Liver (tissue), 10 donors: ENCODE measurements at places on chromosomes 5 and 9.

GRCh38 chr9:106577121-106577520, 285.8 kb upstream of the ZNF462 start:
- no peak for DNase-seq

- no peak for DNase-seq
Observed at GRCh38 chr5:88727705-88728313, 155.2 kb downstream of the MEF2C start.

DNA sequence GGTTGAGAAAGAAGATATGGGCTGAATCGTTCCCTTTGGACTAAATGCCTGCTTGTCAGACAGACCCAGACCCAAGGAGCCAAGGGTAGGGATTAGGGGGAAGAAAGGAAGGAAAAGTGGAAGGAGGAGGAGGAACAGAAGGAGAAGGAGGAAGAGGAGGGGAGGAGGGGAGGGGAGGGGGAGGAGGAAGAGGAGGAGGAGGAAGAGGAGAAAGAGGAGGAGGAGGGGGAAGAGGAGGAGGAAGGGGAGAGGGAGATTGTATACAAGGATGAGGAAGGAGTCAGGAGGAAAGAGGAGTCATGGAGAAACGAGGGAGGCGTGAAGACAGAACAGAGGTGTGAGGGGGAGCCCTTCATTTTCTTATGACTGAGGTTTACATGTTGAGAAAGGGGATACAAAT, 46.9 kb upstream of the DNAH5 start:
- no peak for DNase-seq

DNA sequence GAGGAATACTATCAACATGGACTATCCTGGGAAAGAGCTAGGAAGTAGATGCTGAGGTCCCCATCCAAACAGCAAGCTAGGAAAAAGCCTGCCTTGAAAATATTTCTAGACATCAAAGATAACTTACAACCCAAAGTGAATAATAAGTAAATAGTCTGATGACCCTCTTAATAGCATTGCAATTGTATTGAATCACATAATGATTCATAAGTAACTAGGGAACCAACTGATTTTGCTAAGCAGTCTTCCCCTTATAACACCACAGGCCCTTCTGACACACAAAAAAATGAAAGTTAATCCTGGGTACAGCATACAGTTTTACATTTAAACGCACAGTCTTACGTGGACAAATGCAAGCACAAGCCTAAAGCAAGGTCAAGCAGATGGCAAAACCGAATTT, 199.3 kb downstream of the RFK start:
- DNase-seq = no peak

GRCh38 chr9:34518110-34518616, 4.6 kb downstream of the ENHO start:
- no peak for DNase-seq

DNA sequence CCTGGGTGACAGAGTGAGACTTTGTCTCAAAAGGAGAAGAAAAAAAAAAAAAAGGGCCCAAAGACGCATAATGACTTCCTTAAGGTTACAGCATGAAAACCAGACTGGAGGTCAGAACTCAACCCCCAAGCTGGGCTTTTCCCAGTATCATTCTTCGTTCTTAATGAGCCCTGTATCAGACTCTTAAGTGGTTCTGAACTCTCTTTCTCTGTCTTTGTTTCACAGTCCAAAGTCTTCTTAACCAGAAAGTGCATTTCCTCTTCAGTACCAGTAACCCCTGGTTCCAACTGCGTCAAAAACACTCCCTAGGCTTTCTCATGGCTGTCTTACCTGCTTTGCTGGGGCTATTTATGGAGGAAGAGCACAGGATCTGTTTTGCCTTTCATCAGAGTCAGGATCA, 38.4 kb upstream of the SHB start:
- DNase-seq = no peak

DNA sequence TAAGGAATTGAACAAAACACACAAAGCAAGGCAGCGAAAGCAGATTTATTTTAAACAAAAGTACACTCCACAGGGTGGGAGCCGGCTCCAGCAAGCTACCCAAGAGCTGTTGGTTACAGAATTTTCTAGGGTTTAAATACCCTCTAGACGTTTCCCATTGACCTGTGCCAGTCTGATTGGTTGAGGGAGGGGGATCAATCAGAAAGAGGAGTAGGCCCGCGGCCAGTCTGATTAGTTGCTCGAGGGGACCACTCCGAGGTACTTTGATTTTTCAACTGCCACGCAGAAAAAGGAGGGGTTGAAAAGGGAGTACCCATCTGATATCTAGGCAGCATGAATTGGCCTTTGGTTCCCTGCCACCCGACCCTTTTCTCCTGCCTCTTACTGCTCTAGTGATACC, 998 bp downstream of the SRP19 start:
- no peak for DNase-seq

- no peak for DNase-seq
Observed at GRCh38 chr9:79334711-79335110, 237.1 kb upstream of the TLE4 start.

- peak; percentile 35 for DNase-seq
Observed at GRCh38 chr5:108728566-108729241, 19.0 kb upstream of the FER start.

DNA sequence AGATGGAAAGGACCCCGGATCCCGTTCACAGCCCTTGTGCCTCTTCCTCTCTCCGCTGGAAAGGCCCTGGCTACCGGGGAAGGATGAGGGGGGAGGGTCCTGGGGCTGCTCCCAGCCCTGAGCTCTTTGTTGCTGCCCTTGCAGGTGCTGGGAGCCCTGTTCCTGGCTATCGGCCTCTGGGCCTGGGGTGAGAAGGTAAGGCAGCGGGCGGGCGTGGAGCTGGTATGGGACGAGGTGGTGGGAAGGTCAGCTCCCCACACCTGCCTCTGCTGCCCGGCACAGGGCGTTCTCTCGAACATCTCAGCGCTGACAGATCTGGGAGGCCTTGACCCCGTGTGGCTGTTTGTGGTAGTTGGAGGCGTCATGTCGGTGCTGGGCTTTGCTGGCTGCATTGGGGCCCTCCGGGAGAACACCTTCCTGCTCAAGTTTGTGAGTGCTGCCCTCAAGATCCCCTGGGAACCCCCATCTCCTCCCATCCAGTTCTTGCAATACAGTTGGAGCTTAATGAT, 4.2 kb downstream of the TSPAN17 start:
- no peak for DNase-seq

DNA sequence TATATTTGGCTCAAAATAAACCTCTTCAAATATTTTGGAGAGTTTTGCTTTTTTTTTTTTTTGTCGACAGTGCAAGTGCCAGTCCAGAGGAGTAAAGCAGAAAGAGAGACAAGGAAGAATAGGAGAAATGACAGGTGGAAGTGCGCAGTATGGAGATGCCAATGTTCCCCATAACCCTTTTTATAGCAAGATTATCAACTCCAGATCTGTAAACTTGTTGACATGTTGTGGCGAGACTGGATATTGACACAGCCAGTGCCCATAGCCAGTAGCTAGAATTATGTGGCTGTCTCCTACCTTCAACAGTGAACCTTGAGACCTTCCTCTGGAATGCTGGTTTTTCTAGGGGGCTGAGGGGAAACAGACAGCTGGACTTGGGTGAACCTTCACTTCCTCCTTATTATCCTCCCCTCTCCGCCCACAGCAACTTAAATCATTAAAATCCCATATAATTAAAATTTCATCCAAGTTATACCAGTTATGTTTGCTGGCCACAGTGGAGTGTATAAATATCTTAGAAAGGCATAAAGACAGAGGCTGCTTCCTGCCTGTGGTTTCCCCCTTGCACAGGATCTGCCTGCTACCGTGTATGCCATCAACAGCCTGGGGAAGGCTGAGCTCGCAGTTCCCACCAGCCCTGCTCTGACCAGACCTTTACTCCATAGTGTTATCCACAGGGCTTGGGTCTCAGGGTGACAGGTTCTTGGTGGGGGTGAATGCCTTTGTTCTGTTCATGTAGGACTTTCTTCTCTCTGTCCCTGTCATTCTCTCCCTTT, 112.3 kb upstream of the ANKH start:
- no peak for DNase-seq

DNA sequence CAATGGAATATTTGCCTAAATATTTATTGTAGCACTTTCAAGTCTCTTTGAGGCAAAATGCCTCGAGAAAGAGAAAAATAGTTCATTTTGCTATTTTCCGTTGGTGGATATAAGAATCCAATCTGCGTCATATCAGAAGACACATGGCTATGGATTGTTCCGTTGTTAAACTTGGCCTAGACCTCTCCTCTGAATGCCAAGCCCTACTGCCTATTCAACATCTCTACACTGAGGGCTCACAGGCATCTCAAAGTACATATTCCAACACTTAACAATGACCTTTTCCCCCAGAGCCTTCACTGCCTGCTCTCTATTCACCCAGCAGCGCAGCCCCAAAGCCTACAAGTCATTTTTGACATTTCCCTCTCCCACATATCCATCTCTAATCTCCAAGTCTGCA, 350.1 kb downstream of the GLIS3 start:
- DNase-seq = no peak

GRCh38 chr5:54997081-54997480, 11.7 kb upstream of the ESM1 start:
- no peak for DNase-seq

DNA sequence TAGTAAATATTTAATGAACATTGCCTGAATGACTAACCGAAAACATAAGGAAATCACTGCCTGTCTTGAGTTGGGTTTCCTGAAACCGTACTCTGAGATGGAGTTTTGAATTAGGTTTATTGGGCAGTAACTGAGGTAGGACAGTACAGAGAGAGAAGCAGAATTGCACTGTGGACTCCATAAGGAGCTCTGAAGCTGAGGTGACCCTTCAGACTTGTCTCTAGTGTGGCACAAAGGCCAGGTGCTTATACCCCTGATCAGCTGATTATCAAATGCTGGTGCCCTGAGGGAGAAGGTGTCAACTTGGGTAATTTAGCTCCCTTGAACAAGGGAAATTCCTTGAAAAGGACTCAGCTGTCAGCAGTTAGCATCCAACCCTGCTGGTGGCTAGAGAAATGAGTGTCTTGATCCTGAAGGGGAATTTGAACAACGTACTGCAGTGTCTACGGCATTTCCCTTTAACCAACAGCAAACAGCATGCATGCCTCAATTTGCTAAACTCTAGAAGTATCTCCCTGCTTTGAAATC, 135.0 kb upstream of the SMARCA2 start:
- no peak for DNase-seq

GRCh38 chr5:149608936-149609545, 27.7 kb downstream of the ARHGEF37 start:
- no peak for DNase-seq

GRCh38 chr9:114097613-114098020, 1.5 kb downstream of the KIF12 start:
- no peak for DNase-seq

DNA sequence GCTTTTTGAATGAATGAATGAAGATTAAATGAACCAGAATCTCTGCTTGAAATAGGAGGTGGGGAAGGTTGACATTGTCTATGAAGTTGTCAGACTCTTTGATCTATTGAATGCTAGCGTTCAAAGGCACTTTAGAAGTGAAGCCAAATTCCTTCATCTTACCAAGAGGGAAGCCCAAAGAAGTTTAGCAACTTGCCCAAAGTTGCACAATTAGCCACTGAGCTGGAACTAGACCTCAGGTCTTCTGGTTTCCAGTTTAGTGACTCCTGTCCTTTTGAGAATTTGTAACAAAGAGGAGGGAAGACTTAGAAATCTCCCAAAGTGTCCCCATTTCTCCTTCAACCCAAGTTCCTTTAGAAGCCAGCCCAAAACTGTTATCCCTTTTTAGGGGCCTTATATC, 20.7 kb upstream of the SLC1A3 start:
- no peak for DNase-seq

- peak; percentile 41 for DNase-seq
Observed at GRCh38 chr9:123742009-123742767, 187.7 kb downstream of the DENND1A start.

DNA sequence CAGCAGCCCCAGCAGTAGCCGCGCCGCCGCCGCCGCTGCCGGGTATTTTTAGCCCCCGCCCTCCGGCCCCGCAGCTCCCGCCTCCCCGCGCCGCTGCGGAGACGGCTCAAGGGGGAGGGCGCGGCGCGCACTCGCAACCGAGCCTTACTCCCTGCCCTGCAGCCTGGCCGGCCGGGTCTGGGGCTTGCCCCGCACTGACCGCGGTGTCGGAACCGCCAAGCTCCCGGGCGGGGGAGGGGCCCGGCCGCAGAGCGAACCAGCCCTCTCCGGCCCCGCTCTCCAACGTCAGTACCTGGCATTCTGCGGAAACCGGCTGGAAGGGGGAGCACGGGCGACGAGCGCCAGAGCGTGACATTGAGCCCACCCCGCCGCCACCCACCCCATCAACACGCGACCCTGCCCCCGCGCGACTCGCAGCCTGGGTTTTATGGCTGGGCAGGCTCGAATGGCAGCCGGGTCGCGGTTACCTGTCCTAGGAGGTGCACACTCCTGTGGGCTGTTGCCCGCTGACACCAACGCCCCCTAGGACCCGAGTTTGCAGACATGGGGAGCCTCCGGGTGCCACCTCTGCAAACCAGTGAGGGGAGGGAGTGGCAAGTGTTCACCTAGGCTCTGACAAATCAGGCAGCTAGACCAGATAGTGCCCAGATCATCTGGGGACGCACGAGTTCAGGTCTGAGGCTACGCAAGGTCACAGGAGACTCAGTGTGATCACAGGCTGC, at the start of gene ACSL6:
Gene ACSL6, minus strand, starts transcription at position 37 of the 722 bp plus-strand sequence. CDS start 105 bp downstream, outside the sequence.
- DNase-seq = peak; percentile 40

DNA sequence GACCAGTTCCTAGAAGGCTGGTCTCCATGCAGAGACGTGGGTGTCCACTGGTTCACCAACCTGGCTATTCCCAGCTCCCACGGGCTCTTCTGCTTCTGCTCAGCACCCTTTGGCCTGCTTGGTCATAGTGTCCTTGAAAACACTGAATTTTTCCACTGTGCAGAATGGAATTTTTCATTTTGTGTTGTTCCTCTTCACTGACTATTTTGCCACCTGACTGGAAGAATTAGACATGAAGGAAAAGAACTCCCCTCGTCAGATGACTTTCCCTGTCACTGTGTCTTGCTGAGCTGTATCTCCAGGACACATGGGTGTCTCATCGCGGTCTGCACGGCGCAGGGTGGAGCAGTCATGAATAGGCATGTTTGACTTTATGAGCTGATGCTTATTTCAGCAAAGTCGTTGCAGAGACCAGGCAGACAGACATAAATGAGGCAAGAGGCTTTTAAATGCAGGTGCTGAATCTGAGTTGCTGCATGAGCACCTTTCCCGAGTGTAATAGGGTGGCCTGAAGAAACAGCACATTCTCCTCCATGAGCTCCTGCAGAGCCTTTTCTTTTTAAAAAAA, 50.2 kb upstream of the SEMA4D start:
- DNase-seq = no peak

DNA sequence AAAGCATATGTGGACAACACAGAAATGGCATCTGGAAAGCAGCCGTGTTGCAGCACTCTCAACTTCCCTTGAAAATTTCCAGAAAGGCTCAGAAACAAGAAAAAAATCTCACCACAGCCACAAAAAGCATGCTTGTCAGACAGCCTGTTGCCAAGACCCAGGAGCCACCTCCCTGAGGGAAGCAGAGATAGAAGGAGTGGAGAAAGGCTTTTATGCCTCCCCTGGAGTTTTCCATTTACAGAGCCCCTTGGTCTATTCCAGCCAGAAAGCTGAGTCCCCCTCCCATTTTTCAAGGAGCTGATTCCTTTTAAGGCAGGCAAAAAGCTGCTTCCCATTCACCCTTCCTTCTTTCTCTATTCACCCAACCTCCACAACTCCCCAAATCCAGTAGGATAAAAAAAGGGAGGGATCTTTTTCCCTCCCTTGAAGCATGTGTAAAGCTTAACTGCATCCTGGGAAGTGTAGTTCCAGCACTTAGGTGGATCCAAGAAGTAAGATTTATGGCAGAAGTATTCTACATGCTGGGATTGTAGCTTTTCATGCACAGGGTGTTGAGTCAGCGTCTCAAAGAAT, 37.1 kb upstream of the PALM2AKAP2 start:
- no peak for DNase-seq
